ENCODE measurements at places on chromosomes 1 and 21. TPM values are rescaled to one million over a fixed set of nuclear protein-coding genes. Genes with fewer than 3 reads are reported as not detected.

- no peak for DNase-seq
Observed at GRCh38 chr1:157995583-157996169, 2.2 kb downstream of the KIRREL1 start.

DNA sequence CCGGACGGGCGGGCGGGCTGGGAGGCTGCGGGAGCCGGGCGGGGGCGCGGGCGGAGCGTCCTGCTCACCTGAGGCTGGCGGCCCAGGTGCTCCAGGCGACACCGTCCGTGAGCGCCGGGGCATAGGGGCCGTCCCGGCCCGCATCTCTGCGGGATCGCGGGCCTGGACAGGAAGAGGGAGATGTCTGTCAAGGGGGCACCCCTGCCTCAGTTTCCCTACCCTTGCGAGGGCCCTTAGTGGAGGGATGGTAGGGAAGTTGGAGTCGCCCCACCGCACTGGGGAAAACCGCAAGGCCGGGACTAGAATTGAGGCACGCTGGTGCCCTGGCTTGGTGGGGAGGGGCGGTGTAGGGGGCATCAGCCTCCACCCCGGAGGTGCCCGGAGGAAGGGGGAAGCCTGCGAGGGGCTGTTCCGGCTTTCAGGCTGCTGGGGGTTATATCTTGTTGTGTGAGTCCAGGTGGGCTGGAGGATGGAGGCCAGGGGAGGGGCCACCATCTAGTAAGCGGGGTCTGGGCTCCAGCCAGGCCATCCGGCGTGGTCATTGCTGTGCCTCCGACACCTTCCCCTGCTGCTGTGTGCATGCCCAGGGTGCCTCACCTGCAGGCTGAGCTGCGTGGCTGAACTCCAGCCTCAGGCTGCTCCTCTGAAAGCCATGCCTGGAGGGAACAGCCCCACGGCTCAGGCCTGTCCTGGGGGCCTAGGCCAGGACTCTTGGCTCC is 580 bp downstream of the VWA1 start:
- DNase-seq: no peak

- no peak for DNase-seq
Observed at GRCh38 chr1:72177711-72178110, 104.6 kb downstream of the NEGR1 start.

- no peak for DNase-seq
Observed at GRCh38 chr1:99986656-99987225, 16.9 kb downstream of the SLC35A3 start.

GRCh38 chr21:32566741-32567389 is 18.5 kb downstream of the TCP10L start:
- DNase-seq: no peak

- DNase-seq: no peak
Observed at GRCh38 chr21:26461500-26461899, 111.6 kb downstream of the CYYR1 start.

- no peak for DNase-seq
Observed at GRCh38 chr1:27958513-27958912, 1.3 kb upstream of the XKR8 start.

DNA sequence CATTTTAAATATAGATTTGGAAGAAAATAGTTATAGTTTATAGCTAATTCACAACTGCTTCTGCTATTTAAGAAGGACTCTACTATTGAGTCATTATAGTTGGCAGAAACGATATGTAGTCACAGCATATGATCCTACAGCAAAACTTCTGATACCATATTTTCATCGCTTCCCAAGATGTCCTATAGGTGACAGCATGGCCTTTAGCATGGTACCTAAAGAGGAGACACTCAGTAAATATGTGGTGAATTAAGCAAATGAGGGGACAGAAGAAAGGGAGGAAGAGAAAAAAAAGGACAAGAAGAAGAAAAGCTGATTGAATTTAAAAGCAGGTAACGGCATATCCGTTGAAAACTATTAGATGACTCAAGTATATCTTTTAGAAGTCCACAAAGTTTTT is 77.2 kb downstream of the PTGER3 start:
- no peak for DNase-seq

DNA sequence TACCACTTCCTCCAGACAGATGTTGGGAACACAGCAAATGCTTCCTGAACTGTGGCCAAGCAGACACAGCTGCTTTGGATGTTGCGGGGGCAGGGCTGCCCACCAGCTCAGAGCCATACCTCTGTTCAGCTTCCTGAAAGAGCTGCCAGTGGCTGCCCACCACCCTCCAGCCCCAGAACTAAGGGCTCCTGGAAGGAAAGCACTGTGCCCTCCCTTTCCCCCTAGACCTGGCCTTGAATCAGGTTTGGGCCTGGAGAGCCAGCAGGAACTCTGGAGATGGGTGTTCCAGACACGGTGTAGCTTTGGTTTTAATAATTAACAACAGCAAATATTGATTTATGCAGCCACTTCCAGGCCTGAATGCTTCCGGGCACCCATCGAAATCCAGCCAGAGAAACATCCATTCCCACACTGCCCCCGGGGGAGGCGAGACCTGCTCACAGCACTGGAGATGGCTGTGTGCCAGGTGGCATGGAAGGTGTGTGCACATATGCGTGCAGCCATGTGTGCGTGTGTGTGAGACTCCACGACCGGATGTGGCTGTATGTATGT is 45.7 kb downstream of the RAP1GAP start:
- DNase-seq: no peak

DNA sequence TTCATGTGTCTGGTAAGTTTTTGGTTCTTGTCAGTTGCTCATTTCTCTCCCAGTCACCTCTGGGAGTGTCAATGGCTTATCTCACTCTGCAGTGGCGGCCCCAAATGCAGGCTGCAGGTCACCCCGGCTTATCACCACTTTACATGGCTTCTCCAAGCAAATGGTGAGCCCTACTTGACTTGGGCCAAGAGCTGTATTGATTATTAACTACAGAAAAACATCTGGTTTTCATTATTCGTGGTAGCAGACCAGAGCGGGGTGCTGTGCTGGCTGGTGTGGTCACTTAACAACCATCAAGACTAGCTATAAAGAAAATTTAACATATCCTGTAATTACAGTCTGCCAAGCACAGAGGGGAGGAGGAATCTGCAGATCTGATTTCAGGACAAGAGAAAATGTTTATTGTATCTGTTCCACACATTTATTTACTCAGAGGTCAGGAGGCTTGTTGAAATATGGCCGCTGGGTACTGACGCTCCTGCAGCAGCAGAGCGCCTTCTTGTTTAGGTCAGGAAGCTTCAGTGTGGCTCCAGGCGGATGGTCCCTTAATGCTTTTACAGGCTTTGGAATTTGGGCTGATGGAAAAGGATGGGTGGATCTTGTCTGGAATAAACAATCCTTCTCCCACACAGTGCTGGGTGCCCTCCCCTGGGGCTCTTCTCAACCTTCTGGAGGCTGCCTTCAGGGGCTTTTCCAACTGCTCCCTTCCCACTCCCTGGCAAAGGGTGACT is 87.8 kb downstream of the HLX start:
- no peak for DNase-seq

The MTHFR gene
- total RNA-seq: 19.2 TPM

The S100A4 gene
- 185 TPM for total RNA-seq

The IL23R gene
- not detected for total RNA-seq

The LCE1A gene
- not detected for total RNA-seq

The CYYR1 gene
- 12.9 TPM for total RNA-seq

The MCOLN3 gene
- total RNA-seq: 0.27 TPM
